ENCODE measurements at places on chromosomes 16 and 17.

DNA sequence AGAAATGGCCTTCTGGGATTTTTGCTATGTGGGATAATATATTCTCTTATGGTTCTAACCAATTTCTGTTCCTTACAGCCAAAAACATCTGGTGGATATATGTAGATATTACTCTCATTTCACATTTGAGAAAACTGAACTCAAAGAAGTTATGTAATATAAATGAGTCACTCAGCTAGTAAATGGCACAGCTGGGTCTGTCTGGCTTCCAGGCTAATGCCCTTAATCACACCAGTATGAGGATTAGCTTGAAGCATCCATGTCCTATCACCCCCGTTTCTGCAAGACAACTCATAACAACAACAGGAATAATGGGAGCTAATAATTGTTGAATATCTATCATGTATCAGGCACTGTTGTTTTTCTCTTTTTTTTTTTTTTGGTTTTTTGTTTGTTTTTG lies 34.4 kb upstream of the USP7 start:
- DNase-seq = no peak

DNA sequence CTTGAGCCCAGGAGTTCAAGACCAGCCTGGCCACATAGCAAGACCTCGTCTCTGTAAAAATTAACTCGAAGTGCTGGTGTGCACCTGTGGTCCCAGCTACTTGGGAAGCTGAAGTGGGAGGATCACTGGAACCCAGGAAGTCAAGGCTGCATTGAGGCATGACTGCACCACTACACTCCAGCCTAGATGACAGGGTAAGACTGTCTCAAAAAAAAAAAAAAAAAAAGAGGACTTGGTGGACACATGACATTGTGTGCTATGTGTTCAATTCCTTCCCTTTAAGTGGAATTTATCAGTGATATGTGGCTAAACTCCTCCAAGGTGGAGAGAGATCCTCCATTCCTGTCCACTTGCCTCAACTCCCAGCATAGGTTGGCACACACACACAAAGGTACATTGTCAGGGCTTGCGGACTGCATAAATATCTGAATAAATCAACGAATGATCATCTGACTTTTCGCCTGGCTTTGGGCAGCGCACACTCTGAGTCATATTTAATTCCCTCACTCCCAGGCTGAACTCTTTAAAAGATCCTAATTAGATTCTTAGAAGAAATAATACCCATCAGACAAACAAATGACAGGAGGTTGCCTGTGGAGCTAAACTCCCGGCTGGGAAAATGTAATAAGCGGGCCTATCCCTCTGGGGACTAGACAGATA lies 25.0 kb upstream of the SYT17 start:
- DNase-seq = no peak

- DNase-seq = no peak
These were observed 20.5 kb downstream of the TMEM100 start for GRCh38 chr17:55702150-55702549.

- no peak for DNase-seq
These were observed 13.1 kb upstream of the SEPHS2 start for GRCh38 chr16:30458561-30459394.

DNA sequence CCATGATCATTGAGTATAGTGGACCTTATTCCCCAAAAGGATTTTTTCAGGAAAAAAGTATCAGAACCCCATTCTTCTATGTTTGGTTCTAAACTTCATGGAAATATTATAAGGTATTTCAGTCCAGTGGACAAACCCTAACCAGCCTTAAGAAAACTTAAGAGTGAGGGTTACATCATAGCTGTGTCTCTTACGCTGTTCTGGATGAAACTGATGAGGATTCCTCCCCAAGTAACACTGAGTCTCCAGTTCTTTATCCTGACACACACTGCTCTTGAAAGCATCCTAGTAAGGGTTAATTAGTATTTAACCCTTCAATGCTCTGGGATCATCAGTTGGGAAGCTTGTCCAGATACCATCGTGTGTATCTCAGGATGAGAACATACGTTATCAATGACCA lies 5.0 kb downstream of the LYRM1 start:
- DNase-seq = no peak

- DNase-seq = no peak
These were observed 144.8 kb upstream of the RPH3AL start for GRCh38 chr17:497241-498034.

DNA sequence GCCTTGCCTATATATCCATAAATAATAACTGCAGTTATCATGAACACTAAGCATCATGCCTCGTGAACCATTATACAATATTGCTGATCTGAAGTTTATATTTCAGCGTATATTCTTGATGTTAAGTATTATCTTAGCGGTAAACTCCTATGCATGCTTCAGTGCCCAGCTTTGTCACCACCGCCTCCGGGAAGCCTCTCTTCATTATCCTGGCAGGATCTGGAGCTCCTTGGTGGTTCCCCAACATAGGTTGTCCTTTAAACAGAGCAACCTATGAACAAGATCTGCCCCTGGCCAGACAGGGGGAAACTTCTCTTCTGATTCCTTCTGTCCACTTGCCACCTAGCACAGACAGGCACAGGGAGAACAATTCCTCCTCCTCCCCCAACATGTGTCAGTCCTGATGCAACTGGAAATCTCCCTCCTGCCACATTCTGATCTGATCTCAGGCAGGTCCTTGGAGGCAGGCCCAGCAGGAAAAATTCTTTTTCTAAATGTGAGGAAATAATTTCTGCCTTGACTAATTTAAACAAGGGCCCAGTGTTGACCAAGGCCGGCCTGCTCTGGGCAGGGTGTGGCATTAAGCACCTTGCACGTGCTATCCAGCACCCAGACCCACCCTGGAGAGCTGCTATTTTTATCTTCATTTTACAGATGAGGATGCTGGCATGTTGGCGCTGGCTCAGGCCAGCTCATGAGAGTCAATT lies 22.4 kb downstream of the SPNS2 start:
- peak; percentile 41 for DNase-seq

DNA sequence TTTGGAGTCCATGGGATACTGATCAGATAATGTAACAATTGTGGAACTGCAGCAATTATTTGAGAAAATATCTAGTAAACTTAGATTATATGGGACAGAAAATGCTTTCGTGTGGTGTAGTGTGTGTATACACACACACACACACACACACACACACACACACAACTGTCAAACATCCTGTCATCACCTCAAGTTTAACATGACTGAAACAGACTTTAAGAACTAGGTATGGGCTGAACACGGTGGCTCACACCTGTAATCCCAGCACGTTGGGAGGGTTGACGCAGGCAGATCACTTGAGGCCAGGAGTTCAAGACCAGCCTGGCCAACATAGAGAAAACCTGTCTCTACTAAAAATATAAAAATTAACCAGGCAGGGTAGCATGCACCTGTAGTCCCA lies 544 bp upstream of the EVI2A start:
- DNase-seq = no peak

- no peak for DNase-seq
These were observed 123.1 kb downstream of the SNX29 start for GRCh38 chr16:12099451-12100123.

DNA sequence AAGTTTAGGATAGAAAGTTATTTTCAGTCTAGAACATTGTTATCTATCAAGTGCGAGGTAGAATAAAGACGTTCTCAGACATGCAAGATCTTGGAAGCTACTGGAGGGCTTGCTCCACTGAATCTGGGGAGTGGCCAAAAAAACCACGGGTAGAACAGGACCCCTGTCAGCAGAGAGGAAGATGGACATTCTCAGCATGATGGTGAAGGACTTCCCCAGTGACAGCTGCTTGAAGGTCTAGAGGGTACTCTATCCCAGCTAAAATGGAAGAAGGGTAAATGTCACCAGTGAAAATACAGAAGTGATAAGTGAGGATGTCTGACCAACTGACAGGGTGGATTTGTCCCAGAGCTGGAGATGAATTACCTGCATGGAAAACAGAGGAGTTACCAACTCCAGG lies 10.1 kb downstream of the TNFRSF13B start:
- no peak for DNase-seq

GRCh38 chr17:58338841-58339754 lies 10.5 kb upstream of the TSPOAP1 start:
- no peak for DNase-seq

DNA sequence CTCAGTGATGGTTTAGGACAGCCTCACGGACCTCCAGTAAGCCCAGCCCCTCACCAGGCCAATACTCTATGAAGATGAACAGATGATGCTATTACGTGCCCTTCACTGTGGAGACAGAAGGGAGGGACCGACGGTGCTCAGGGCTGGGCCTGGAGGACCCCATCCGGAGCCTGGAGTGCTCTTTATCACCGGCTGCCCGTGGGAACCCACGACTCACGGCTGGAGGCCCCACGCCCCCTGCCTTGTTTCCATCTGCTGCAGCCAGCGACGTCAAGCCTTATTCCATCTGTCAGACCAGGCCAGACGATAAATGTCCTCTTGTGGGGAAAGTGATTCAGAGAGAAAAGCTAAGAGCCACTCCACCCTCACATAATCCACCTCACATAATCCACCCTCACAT lies 4.0 kb upstream of the TIMM22 start:
- no peak for DNase-seq

- no peak for DNase-seq
These were observed 12.7 kb downstream of the MRM3 start for GRCh38 chr17:794876-795275.

DNA sequence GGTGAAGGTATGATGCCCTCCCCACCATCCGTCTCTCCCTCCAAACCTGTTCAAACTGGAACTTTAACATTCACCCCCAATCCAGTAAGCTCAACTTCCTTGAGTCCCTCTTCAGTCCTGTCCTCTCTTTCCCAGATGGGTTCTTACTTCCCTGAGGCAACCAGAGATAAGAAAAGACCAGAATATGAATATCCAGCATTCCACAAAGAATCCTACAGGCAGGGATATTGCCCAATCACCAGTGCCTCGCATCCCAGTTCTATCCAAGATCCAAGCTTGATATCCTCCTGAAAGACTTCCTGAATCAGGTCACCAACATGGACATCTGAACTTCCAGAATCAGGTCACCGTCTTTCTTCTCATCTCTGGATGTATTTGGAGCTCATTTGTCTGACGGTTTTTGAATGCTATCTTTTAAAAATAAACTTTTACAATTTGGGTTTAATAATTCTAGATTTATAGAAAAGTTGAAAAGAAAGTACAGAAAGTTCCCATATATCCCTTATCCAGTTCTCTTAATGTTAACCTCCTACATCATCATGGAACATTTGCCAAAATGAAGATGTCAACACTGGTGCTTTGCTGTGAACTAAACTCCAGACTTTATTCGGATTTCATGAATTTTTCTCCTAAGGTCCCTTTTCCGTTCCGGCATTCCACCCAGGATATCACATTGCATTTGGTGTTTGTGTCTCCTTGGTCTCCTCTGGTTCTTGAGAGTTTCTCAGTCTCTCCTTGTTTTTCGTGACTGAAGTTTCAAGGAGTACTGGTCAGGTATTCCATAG lies 13.7 kb upstream of the COL1A1 start:
- DNase-seq = no peak

- DNase-seq = no peak
These were observed 2.6 kb upstream of the LMF1 start for GRCh38 chr16:973366-973765.

DNA sequence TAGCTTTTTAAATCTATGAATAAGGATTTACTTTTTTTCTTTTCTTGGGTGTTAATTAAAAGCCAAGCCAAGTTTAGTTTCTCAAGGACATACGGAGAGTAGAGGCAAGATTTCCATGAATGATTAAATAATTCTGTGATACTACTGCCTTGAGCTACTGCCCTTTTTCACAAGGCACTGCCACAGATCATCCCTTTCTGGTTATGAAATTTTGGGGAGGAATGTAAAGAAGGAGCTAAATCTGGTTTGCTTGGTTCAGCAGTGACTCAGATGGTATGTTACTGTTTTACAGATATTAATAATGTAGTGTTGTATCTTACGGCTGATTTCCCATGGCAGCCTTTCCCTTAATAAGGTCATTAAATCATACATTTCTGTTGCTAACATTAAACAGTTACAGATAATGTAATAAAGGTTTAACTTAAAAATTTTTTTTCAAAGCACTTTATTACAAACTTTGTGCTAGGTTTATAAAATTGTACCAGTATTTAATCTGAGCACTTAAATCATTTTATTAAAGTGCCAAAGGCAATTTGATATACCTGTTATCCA lies 2.6 kb downstream of the WSB1 start:
- DNase-seq = no peak

DNA sequence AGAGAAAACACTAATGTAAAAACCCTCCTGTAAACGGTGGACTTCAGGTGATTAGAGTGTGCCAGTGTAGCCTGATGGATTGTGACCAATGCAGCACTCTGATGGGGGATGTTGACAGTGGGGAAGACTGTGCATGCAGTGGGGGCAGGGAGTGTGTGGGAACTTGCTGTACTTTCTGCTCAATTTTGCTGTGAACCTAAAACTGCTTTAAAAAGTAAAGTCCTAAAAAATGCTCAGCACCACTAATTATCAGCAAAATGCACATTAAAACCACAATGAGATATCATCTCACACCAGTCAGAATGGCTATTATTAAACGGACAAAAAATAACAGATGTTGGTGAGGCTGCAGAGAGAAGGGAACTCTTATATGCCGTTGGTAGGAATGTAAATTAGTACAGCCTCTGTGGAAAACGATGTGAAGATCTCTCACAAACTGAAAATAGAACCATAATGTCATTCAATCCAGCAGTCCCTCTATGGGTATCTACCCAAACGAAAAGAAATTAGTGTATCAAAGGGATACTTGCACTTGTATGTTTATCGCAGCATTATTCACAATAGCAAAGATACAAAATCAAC lies 9.7 kb upstream of the ULK2 start:
- no peak for DNase-seq

GRCh38 chr17:51833045-51833444 lies 325.5 kb downstream of the CA10 start:
- DNase-seq = no peak

DNA sequence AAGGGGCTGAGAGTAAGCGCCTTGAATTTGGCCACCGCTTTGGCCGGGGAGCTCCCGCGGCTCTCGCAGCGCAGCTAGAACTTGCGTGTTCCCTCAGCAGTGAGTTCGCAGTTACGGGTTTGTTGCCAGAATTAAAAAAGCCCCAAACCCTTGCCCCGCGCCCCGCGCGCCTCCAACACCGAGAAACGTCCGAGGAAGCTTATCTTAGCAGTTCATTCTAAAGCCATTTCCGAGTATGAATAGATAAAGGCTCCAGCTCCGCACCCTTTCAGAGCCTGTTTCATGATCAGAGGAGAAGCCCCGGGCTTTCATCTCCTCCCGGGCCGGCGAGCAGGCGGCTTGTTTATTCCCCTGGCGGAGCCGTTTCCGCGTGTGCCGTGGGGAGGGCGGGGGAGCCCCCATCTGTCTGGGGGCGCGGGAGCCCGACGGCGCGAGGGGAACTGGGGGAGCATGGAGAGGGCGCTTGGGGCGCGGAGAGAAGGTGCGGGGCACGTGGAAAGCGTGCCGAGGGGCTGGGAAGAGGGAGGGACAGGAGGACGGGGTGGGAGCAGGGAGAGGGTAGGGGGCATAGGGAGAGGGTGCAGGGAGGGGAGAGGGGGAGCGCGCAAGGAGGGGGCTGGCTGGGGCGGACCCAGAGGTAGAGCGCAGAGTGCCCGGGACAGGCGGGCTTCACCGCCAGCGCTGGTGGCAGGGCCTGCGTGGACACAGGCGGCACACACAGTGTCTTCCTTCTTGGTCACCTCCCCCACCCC lies 9.9 kb downstream of the TBX4 start:
- DNase-seq = no peak
